ENCODE measurements at places on chromosomes 2 and 18. TPM values are rescaled to one million over a fixed set of nuclear protein-coding genes. Genes with fewer than 3 reads are reported as not detected.
A peak's percentile ranks its signal among the peaks of the same experiment; 100 is the strongest.

Gene MFF
- 159 TPM for total RNA-seq

Gene RBKS
- 8.5 TPM for total RNA-seq

Gene MAP3K19
- not detected for total RNA-seq

Gene PROC
- 0.25 TPM for total RNA-seq

Gene NYAP2
- 0.07 TPM for total RNA-seq

Gene SCN9A
- total RNA-seq, result 1.1 TPM

Gene MAB21L4
- total RNA-seq, result not detected

Gene DNER
- 0.97 TPM for total RNA-seq

Gene CDCA7
- 31.4 TPM for total RNA-seq

Gene NT5DC4
- total RNA-seq, result not detected

Gene MROH2A
- not detected for total RNA-seq

Gene ZNF396
- 2.2 TPM for total RNA-seq

DNA sequence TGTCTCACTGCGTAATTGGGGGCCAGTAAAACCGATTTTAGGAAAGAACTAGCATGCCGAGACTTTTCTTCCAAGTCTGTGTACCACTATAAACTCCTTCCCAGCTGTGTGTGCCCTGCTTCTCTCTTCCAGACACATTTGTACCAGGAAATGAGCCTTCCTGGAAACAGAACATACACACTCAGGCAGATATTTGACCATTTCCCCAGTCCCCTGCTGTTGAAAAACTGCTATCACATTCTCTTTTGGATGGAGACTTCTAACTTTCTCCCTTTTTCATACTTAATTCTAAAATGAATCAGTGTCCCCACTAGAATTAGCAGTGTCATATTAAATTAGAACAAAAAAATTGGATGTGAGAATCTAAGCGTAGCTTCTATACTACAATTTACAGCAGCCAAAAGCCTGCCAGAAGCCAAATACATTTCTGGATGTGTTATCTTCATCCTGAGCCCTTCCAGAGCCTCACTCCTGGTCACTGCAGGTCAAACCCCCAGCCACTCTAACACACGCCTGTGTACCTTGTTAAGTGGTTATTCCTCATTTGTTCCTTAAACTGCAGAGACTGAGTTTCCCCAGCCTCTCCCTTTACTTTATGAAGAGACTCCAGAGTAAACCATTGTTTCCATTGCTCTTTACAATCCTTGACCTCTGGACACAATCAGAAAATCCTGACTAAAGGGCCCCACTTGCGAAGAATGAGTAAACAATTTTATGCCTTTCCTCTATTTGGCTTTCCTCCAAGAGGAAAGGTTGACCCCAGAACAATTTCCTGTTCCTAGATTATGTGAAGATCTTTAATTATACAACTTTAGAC lies 20.4 kb downstream of the DSG4 start:
- no peak for DNase-seq

GRCh38 chr2:109635426-109636304 lies 21.5 kb downstream of the SOWAHC start:
- DNase-seq, result no peak

DNA sequence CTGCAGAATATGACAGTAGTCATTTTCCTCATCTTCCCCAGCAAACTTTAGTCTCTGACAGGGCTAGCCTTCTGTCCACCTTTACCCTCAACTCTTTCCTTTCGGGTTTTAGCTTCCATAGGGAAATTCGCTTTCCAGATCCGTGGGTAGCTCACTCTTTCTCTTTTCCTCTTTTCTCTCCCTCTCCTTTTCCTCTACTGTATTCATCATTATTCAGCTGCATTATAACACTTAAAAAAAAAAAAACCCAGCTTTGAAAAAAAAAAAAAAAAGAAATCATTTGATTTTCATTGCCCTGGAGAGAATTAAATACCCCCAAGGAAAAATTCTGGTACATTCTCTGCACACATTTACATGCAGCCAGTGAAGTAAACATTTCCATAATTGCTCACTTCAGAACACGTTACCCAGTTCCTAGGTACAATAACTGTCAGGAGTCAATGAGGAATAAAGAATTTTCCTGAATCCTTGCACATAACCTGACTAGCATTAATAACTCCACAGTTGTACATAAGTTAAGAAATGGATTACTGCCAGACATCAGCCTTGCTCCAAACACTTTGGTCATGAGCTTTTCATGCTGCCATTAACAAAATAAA lies 63.5 kb downstream of the ZNF521 start:
- DNase-seq, result no peak

- DNase-seq, result no peak
Measured at GRCh38 chr2:68387408-68388350, 22.6 kb downstream of the PLEK start.

DNA sequence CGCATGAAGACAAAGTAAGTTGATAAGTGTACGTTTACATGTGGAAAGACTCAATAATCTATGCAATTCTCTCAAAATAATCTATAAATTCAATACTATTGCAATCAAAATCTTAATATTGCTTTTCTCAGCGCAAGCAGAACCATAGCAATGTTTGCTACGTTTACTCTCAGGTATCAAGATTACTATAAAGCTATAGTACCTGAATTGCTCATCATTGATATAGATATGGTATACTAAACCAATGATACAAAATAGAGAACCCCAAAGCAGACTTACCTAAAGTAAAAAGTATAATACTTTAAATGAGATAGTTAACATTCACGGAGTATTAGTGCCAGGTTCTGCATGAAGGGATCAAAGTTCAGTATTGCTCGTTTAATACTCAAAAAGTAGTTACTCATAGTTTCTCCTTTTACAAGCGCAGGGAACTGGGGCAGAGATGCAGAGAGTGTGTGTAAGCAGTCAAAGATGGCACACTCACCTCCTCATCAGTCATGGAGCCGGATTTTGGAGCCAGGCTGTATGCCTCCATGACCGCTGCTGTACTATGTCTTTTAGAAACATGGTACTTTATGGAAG lies 391.0 kb upstream of the ID2 start:
- no peak for DNase-seq

DNA sequence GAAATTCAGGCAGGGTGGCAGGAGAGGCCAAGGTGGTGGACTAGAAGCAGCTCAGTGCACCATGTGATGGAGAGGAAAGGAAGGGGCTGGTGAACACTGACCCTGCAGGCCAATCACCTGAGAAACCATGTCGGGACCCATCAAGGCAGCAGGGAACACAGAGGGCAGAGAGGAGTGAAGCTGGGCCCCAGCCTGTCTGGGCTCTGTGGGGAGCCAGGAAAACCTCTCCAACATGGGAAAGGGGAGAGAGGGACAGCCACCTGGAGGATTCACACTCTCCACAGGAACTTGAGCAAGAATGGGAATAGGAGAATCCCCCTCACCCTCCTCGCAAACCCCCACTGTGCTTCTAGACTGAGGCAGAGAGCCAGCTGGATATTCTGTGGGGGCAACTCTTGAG lies 85.5 kb upstream of the CYP26B1 start:
- no peak for DNase-seq

- DNase-seq, result peak; percentile 73
Measured at GRCh38 chr2:101419096-101419663, 31.9 kb upstream of the CREG2 start.

DNA sequence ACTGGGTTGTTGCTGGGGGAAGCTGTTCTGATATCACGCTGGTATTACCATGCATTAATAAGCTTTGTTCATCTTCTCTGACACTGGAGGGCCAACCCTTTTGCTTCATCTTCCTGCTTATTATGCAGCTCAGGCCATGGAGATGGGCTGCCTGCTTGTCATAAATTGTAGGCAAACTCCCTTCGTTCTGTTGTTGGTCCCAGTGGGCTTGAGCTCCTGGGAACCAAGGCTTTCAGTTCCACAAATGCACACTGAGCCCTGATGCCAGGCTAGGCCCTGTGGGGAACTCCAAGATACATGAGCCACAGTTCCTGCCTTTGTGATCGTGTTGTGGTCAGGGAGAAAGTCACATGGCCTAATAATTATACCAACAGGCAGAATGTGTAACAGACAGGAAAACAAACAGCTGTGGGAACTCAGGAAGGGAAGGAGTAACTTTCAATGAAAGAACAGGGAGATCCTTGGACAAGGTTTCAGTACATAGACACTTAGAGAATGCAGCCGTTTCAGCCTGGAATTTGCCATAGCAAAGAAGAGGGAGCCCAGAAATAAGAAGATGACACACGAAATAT lies 49.0 kb upstream of the BCL2L11 start:
- DNase-seq, result no peak

DNA sequence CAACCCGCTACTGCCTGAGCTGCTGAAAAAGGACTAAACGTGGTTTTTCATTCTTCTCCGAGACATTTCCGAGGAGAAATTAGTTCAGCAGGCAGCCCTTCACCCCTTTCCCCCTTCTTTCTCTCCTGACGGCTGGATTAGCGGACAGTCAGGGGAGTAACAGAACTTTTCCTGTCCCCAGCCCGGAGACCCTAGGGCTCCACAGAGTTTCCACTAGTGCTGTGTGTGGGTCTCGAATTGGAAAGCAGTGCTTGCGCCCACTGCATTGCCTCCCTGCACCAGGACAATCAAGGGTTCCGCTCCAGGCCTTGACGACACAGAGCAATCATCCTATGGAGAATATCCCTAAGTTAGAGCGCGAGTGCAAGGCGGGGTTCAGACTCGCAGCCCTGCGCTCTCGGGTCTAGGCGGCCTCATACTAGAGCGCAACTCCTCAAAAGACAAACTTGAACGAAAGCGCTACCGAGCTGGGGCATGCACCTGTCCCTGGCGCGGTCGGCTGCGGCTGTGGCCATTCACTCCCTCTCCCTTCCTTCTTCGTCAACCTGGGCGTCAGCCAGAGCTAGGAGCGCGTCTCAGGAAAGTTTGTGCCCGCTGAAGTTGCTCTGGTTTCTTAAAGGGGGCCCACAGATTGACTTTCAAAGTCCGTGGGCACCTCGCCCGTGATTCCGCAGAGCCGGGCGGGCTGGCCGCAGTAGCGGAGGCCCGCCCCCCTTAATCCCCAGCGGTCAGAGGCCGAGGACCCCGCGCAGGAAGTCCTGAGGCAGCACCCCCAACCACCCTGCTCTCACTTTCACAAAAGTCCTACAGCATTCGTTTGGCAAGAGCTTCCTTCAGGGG lies 801 bp downstream of the OSR1 start:
- DNase-seq, result peak; percentile 47

- DNase-seq, result no peak
Measured at GRCh38 chr18:76859474-76860339, 37.4 kb downstream of the ZNF236 start.

DNA sequence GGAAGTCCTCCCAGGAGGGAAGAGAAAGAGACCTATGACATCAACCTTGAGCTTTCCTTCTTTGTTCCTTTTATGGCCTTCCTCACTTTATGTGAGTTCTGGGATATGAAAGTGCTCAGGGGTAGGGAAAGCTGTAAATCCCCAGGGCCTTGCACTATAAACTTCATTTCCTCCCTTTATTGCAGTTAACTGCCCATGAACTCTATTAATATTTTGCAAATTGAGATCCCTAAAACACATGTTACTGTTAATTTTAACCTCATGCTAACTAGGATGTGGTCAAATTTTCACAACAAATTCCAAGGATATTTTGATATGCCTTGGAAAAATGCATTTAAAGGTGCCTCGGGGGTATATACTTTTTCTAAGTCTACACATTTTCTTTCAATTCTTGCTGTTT lies 359.9 kb downstream of the OSR1 start:
- DNase-seq, result no peak

GRCh38 chr2:233217892-233218377 lies 33.5 kb upstream of the ATG16L1 start:
- no peak for DNase-seq

GRCh38 chr18:47901624-47902362 lies 28.7 kb downstream of the SMAD2 start:
- no peak for DNase-seq

DNA sequence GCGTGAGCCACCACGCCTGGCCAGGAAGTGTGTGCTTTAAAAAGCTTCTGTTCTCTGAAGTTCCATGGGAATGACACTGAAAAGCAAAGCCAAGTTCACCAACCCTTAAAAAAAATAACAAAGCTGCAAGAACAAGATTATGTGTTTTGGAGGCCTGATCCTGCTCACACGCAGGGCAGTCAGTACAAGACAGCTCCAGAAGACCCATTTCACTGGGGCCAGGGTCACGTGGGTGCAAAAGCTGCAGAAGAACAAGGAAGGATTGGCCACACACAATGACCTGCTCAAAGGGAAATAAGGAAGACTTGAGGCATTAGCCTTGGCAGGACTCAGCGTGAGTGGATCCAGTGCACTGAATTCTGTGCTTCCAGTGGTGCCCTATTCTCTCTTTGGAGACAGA lies 187.9 kb downstream of the NCK2 start:
- DNase-seq, result no peak

DNA sequence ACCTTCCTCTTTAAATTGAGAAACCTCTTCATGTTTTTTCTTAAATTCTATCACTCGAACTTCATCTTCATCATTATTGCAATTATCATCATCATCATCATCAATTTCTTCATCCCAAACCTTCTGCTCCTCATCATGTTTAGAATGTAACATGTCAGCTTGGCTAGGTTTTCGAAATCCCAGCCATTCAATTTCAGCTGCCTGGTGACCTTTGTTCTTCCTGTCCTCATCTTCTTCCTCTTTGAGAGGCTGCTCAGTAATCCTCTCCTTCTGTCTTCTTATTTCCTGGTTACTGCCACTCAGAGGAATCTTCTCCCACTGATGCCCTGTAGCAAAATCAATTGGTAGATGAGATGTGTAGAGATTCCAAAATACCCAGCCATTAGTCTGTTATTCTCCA lies 4.2 kb downstream of the ERMN start:
- no peak for DNase-seq

DNA sequence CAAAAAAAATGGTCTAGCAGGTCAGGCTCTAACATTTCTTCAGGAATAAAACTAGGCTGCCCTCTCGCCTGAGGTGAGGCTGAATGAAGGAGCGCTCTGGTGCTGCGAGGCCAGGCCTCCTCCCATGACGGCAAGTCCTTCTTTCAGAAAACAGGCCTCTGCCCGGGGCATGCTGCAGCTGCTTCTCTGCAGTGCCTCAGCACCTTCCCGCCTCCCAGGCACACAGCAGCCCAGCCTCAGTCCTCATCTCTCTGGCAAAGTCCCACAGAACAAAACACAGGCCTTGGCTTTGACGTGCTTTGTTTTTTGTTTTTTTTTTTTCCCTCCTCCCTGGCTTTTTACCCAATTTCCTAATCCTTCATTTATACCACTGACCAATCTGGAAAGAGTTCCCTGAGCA lies 74.8 kb downstream of the BCL11A start:
- DNase-seq, result no peak

DNA sequence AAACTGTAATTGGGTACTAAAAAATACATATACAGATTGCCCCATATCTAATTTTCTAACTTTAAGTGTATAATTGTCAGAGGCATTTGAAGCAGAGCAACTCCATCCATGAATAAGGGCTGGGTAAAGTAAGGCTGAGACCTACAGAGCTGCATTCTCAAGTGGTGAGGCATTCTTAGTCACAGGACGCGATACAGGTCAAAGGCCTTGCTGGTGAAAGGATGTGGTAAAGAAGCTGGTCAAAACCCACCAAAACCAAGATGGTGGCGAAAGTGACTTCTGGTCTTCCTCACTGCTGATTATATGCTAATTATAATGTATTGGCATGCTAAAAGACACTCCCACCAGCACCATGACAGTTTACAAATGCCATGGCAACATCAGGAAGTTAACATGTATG lies 50.0 kb downstream of the SLC8A1 start:
- DNase-seq, result no peak
